Trophoblast cell (in vitro differentiated cells and primary cell): ENCODE measurements at places on chromosomes 7 and 10.

- DNase-seq, result no peak
Measured at GRCh38 chr7:4742051-4742573, 33.3 kb upstream of the AP5Z1 start.

- no peak for DNase-seq
Measured at GRCh38 chr7:41167836-41168235, 535.1 kb downstream of the INHBA start.

DNA sequence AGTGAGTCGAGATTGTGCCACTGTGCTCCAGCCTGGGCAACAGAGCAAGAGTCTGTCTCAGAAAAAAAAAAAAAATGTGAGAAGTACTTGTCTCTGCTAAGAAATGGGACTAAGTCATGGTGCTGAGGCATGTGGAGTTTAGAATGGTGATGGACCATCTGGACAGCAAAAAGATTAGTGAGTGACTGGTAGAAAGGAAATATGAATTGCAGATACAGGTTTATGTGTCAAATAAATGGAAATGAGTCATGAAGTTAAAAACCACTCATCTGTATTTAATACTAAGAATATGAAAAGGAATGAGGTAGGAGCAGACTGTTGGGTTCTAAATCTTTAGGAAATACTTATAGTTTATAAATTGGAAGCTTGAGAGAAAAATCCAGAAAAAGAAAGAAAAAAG is 625.7 kb upstream of the ANKRD30A start:
- DNase-seq, result no peak

DNA sequence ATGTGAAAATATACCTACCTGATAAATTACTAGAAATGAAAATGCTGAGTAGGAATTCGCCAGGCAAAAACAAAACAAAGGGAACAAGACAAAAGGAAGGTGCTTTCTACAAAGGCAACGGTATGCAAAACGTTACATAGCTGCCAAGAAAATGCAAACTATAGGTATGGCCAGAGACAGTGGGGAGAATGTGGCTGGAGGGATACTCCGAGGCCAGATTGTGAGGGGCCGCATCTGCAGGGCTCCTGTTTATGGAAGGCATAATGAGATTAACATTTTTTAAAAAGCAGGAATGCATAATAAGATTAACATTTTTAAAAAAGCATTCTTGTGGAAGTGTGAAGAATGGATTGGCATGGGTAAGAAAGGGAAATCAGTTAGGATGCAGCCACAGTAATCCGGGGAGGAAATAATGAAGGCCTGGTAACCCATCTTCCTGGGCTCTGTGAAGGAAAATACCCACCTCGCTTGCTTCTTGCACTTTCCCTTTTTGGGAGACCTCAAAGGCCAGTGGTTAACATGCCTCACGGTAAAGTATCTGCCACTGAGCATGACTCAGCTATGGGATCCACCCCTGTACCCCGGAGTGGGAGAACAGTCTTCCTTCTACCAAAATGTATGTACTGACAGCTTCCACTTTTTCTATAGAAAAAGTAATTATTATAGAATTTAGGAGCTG is 145.8 kb upstream of the LRRN3 start:
- DNase-seq, result no peak

- DNase-seq, result no peak
Measured at GRCh38 chr7:73418113-73418703, 15.4 kb upstream of the FZD9 start.

DNA sequence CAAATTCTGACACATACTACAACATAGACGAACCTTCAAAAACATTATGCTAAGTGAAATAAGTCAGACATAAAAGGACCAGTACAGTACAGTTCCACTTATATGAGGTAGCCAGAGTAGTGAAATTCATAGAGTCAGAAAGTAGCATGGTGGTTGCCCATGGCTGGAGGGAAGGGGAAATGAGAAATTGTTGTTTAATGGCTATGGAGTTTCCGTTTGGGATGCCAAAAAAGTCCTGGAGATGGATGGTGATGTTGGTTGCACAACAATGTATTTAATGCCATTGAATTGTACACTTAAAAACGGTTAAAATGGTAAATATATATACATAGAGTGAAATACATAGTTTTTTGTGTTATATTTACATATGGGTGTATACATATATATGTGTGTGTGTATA is 2.1 kb upstream of the SLC37A3 start:
- no peak for DNase-seq

DNA sequence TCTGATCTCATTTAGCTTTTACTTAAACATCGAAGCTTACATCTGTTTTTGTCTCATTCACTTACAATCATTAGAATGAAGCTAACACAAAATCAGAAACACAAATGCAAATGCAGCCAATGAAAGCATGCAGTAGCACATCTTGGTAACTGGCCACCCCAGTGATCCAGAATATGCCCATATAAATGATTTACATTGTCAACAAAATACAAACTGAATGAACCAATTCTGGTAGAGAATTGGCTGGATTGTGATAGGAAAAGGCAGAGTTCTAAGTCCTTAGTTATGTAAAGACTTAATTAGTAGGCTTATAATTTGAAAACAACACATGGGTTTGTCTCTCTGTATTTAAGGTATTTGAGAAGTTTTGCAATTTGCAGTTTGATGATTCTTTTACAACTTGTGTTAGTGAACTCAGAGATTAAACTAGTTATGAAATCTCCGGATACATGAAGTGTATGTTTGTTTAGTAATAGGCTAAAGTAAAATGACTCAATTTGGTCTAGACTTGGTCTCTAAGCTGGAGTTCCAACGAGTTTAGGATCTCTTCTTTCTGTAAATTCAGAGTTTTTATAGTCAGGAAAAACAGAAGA is 21.2 kb downstream of the TECTB start:
- no peak for DNase-seq

GRCh38 chr7:155897758-155898386 is 85.6 kb upstream of the SHH start:
- no peak for DNase-seq

- no peak for DNase-seq
Measured at GRCh38 chr7:129160161-129160905, 15.8 kb downstream of the TSPAN33 start.

- no peak for DNase-seq
Measured at GRCh38 chr7:149423449-149424110, 37.3 kb downstream of the ZNF777 start.

- DNase-seq, result no peak
Measured at GRCh38 chr7:12949060-12949931, 261.9 kb downstream of the ARL4A start.

DNA sequence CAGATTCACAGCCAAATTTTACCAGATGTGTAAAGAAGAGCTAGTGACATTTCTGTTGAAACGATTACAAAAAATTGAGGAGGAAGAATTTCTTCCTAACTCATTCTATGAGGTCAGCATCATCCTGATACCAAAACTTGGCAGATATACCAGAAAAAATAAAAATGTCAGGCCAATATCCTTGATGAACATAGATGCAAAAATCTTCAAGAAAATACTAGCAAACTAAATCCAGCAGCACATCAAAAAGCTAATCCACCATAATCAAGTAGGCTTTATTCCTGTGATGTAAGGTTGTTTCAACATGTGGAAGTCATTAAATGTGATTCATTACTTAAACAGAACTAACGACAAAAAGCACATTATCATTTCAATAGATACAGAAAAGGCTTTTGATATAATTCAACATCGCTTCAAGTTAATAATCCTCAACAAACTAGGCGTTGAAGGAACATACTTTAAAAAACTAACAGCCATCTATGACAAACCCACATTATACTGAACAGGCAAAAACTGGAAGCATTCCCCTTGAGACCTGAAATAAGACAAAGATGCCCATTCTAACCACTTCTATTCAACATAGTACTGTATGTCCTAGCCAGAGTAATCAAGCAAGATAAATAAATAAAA is 807.7 kb upstream of the ZWINT start:
- no peak for DNase-seq

DNA sequence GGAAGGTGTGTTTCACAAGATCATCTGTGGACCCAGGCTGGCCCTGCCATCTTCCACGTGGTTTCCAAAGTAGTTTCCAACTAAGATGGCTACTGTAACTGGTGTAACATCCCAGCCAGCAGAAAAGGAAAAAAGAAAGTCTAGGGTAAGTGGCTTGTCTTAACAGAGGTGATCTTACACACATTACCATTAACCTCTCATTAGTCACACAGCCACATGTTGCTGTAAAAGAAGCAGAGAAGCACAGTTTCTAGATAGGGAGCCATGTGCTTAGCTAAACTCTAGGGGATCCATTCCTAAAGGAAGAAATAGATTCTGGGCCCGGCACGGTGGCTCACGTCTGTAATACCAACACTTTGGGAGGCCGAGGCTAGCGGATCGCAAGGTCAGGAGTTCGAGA is 54.3 kb downstream of the ZNF438 start:
- DNase-seq, result no peak

DNA sequence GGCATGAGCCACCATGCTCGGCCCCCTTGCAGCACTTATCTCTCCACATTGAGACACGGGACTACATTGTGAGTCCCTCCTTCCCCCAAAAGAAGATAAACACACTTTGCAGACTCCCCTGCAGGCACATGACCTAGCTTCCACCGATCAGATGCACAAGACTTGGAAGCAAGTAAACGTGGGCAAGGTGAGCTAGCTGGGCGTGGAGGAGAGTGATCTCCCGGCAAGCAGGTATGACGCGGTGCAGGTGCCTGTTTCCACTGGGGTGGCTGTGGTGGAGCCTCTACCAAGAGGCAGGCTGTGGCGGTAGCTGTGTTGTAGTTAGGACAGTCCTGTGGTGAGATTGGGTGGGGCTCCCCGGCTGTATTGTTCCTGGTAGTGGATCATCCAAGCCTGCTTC is 7.7 kb upstream of the COMTD1 start:
- DNase-seq, result no peak

- no peak for DNase-seq
Measured at GRCh38 chr10:123529146-123529760, 136.9 kb upstream of the GPR26 start.

DNA sequence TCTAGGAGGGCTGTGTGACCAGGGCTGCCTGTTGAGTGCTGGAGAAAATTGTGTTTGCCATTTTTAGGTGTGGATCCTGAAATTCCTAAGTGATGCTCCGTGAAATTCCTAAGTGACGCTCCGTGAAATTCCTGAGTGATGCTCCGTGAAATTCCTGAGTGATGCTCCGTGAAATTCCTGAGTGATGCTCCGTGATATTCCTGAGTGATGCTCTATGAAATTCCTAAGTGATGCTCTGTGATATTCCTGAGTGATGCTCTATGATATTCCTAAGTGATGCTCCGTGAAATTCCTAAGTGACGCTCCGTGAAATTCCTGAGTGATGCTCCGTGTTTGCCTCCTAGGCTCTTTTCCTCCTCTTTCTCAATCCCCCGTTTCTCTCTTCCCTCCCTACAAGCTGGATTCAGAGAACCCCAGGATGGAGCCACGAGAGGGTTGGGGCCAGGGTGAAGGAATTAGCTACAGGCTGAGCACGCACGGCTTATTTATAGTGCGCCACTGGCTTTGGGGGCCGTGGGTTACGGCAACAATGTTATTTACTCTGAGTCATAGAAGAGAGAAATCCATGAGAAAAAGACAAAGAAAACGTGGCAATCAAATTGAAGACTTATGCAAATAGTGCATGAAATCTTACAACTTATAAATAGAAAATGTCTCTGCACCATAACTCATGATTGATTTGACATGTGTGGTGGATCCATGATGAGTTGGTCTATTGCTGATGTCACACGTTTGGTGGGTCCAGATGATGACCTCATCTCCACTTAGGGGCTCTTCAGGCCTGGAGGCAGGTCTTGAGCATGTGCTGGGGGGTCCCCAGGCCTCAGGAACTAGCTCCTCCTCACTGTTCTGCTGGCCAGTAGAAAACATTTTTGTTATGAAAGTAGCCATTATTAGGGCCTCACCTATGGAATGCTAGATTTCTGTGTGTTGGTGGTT is 224.6 kb downstream of the WDR37 start:
- DNase-seq, result no peak

- DNase-seq, result peak; percentile 55
Measured at GRCh38 chr10:91493313-91493712, 83.2 kb downstream of the HECTD2 start.

DNA sequence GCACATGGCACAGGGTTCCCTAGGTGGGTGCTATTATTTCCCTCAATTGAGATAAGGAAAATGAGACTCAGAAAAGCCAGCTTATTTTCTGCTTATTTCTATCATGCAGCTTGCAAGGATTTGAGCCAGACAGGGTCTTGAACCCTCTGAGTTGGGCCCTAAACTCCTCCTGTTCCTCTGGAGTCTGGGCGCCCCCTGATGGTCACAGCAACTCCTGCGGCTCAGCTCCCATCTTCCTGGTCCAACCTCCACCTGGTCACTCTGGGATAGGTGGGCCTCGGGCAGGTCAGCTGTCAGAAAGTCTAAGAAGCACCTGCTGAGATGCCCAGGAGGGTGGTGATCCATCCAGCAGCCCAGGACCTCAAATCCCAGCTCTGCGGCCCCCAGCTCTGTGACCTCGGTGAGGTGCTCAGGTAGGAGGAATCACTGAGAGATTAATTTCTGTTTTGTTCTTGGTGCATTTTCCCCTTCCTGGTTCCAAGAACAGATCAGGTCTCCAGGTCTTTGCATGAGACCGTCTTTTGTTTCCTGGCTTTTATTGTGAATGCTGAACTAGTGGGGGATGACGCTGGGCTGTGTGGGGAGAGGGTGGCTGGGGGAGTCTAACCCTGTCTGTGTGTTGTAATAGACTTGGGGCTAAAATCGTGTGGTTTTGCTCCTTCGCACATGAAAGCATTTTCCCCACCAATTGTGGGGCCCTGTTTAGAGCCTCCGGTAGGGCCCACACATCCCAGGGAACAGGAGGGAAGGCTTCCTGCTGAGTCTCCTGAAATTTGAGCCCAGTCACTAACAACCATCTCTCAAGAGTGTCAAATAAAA is 32.8 kb downstream of the TMEM130 start:
- DNase-seq, result peak; percentile 58

GRCh38 chr7:139297795-139298194 is 43.3 kb upstream of the FMC1 start:
- no peak for DNase-seq

- DNase-seq, result no peak
Measured at GRCh38 chr10:44390585-44391072, 5.7 kb upstream of the CXCL12 start.

- no peak for DNase-seq
Measured at GRCh38 chr7:8560501-8560900, 127.1 kb downstream of the NXPH1 start.

- DNase-seq, result no peak
Measured at GRCh38 chr7:137110535-137110934, 233.0 kb downstream of the PTN start.

- no peak for DNase-seq
Measured at GRCh38 chr7:45036317-45036716, 36.3 kb downstream of the CCM2 start.

- DNase-seq, result peak; percentile 13
Measured at GRCh38 chr7:43834463-43835251, 34.7 kb downstream of the MRPS24 start.
